Central memory CD8-positive, alpha-beta T cell (primary cell): ENCODE measurements at places on chromosomes 11 and 22.

DNA sequence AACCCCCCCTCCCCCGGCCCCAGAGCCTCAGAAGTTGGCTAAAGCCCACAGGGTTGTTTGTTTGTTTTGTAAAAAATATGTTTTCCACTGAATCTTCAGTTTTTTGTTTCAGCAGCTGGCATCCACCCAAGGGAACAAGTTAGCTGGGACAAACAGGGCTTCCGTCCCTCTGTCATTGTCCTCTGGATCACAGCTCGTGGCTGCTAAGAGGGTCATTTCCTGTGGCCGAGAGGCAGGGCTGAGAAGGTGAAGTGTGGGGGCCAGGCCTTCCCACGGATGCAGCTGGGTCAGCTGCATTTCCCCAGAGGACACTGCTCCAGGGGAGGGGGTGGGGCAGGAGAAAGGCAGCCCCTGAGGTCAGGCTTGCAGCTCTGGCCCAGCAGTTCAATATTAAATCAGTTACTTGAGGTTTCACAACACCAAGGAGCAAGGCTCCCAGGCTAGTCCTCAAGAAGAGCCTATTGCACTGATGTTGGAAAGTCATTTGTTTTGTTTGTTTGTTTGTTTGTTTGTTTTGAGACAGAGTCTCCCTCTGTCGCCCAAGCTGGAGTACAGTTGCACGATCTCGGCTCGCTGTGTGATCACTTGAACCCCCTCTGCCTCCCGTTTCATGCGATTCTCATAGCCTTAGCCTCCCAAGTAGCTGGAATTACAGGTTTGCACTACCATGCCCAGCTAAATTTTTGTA is 34.4 kb upstream of the SMTN start:
- no peak for DNase-seq

- no peak for DNase-seq
These were observed 7.3 kb downstream of the SNX19 start for GRCh38 chr11:130908770-130909625.

GRCh38 chr11:47257517-47258316 is at the start of gene NR1H3:
Gene NR1H3, plus strand, starts transcription at chr11:47257996. Its CDS starts 1,221 bp downstream, at chr11:47259217.
- DNase-seq = no peak

GRCh38 chr22:40529821-40530220 is 106.7 kb downstream of the MRTFA start:
- no peak for DNase-seq

DNA sequence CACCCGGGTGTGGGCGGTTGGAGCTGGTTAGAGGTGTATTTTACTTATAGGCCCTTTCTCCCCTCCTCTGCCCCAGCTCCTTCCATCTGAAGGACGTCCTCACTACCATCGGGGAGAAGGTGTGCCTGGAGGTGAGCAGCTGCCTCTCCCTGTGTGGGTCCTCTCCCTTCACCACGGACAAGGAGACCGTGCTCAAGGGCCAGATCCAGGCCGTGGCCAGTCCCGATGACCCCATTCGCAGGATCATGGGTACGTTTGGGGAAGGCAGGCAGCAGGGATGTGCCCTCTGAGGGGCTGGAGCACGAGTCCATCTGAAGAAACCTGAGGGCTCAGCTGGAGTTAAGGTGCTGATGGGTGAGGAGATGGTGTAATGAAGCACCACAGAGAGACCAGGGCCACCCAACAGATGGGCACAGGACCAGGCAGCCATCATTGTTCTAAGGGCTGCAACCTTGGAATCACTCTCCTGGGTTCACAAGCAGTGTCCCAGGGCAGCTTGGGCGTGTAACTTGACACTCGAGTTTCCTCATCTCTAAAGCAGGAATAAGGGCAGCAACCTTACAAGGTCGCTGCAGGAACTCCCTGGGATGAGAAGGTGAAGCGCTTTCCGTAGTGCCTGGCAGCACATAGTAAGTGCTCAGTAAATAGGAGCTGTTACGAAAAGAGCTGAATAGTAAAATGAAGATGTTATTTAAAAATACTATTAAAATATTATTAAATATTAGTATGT is 29.4 kb downstream of the TCP11L1 start:
- no peak for DNase-seq

DNA sequence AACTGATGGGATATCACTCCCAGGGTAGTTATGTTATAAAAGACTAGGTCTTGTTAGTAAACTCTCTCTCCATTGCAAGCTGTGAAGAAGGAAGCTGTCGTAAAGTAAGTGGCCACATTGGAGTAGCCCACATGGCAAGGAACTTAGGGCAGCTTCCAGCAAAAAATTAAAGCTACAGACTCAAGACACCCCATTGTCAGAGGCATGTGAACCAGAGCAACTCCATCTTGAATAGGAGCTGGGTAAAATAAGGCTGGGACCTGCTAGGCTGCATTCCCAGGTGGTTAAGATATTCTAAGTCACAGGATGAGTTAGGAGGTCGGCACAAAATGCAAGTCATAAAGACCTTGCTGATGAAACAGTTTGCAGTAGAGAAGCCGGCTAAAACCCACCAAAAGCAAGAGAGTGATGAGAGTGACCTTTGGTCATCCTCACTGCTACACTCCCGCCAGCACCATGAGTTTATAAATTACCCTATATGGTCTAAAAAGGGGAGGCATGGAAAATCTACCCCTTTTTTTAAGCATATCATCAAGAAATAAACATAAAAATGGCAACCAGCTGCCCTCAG is 23.9 kb downstream of the CCKBR start:
- DNase-seq = no peak

DNA sequence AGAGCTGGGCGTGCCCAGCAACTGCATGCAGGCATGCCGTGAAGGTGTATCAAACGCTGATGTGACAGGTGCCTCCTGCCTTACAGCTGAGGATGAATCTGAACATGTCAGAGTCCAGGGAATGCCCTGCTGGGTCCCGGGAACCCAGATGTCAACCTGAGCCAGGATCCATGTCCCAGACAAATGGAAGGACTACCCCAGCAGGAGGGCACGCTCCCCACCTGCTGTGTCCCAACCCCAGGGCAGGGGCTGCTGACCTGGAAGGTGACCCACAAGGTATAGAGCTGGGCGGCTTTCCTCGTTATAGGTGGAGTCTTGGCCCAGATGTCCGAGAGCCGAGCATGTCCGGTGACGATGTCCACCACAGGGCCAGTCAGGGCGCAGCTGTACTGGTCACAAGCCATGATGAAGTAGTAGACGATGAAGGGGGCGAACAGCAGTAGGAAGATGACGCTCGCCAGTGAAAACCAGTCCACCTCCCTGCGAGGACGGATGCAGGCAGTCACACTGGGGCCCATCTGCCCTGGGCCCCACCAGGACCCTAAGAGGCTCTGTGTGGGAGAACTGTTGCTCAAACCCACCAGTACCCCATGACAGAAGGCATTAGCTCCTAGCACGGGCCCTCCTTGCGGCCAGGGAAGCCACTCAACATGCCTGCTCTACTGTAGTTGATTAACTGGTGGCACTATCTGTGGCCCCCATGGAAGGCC is 4.3 kb downstream of the DHCR7 start:
- DNase-seq = no peak

- no peak for DNase-seq
These were observed 1.6 kb downstream of the RTCB start for GRCh38 chr22:32410459-32410858.

- no peak for DNase-seq
These were observed 11.7 kb downstream of the CXCR5 start for GRCh38 chr11:118895093-118896039.

DNA sequence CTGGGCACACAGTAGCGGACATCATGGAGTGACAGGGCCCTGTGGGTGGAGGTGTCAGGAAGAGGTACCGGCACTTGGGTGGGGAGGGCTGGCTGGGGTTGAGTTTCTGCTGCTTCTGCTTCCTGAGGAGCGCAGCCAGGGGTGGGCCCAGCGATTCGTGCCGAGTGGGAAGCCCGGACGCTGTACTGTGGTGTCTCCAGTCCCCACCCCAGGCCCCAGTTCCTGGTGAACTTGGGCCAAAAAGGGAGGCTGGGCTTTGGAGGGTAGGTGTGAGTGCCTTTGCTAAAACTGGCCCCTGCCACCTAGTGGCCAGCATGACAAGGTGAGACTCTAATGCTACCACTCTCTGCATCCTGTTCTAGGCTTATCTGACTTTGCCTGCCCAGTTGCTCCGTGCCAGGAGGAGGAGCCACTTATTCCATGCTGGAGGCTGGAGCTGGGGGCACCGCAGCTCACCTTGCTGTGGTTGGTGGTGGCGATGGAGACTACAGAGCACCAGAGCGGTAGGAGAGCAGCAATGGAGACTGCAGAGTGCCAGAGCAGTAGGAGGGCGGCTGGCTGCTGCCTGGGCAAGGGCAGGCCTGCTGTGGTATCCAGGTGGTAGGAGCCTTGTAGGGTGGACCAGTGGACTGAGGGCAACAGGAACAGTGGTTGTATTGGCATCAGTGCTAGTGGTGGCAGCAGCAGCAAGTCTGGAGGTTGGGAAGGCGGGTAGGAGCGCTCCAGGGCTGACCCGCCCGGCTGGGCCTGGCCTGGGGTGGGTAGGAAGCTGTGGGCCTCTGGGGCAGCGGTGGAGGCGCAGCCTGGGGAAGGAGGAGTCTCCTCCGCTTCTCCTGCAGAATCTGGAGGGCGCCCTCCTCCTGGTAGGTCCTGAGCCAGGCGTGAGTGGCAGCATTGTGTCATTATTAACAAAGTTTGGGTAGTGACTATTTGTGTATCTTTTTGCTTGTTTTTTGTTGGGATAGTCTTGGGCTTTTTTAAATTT is 2.2 kb upstream of the RFPL2 start:
- DNase-seq = no peak

DNA sequence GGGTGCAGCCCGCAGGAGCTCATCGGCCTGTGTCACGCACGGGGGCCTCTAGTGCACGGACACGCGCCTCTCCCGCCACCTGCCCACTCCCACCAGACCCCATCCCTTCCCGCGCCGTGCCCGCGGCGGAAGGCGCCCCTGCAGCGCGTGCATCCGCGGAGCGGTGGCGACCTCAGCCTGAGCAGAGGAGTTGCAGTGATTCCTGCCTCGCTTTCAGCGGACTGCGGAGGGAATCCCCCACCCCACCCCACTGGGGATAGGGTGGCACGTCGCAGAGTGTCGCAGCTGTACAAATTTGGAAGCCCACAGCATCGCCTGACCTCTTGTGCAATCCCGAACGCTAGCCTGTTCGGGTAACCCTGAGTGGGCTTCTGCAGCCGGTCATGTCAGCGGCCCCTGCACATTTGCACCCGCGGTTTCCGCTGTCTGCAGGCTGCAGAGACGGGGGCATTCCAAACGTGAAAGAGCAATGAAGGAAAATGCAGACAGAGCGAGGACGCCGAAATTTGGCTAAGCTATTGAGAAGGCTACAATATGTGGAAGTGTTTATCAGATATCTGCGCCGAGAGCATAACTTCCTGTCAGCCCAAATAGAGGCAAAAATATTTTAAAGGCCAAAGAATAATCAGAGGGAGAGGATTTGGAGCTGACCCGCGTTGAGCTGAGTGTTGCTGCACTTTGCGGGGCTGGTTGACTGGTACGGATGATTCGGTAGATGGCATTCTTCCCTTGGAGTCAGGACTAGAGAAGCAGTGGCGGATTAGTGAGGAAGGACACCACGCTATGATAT is 617 bp upstream of the ARHGAP20 start:
- DNase-seq = no peak

DNA sequence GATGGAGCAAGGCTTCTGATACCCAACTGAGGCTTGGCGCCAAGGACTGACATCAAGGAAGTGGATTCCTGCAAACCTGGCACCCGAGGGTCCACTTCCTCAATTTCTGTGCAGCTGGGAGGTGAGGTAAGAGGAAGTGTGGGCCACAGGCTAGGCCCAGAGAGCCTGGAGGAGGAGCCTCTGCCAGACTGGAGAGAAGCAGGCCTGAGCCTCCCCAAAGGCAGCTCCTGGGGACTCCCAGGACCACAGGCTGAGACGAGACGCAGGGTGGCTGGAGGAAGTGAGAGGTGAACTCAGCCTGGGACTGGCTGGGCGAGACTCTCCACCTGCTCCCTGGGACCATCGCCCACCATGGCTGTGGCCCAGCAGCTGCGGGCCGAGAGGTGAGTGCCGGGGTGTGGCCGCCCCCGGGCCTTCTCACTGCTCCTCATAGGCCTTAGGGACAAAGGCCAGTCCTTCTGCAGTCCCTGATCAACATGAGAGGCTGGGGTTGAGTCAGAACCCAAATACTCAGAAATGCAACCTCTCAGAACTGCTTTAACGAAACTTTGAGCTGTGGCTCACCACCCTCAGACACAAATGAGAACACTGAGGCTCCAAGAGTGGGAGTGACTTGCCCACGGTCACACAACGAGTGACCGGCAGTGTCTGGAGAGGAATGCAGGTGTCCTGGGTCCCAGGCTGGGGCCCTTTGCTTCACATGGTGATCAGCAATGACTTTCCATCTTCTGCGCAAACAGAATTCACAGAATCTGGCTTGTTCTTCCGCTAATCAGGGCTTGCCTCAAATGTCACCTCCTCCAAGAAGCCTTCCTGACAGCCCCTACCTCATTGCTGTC is at the start of gene NCF4:
NCF4 (plus strand) TSS at position 186 of the 839 bp plus-strand sequence; CDS start at position 352, 166 bp downstream.
- no peak for DNase-seq

DNA sequence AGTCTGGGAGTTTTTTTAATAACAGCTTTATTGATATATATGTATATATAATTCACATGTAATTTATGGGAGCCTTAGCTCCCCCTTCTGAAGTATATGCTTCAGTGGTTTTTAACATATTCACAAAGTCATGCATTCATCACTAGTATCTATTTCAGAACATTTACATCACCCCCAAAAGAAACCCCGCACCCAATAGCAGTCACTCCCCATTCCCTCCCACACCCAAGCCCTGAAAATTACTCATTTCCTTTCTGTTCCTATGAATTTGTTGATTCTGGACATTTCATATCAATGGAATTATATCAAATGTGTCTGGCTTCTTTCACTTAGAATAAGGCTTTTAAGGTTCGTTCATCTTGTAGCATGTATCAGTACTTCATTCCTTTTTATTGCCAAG is 35.6 kb upstream of the SYT7 start:
- no peak for DNase-seq

DNA sequence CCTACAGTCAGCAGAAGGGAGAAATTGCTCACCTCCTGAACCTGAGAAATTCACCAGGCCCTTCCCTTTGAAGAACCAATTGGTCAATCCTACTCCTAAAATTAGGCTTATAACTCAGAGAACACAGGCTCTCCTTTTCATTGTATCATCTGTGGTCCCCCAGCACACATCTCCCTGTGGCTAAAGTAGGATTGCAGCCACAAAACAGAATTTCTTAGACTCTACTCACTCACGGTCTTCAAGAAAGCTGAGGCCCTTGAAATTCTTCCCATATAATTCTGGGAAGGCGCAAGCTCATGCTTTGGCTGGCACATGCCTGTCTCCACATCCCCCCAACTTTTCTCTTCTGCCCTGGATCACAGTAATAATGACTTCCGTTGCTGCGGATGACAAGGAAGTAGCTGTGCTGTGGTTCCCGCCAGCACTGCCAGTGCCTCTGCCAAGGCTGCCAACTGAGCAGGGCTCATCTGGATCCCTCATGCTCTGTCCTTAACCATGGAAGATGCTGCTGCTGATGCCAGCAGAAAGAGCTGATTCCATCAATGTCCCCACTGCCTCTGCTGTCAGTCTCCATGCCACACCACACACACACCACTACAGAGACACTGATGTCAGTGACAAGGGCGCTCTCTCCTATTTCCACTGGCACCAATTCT is 200.6 kb upstream of the POU2AF2 start:
- DNase-seq = no peak

- no peak for DNase-seq
These were observed 6.3 kb downstream of the AKIP1 start for GRCh38 chr11:8917157-8917825.
